SW480 (cell line): ENCODE measurements at places on chromosomes 11 and 22.

GRCh38 chr11:58068655-58069054 is 37.9 kb downstream of the OR6Q1 start:
- no peak for DNase-seq

- no peak for DNase-seq
These were observed 19.1 kb downstream of the RFPL2 start for GRCh38 chr22:32185821-32186220.

DNA sequence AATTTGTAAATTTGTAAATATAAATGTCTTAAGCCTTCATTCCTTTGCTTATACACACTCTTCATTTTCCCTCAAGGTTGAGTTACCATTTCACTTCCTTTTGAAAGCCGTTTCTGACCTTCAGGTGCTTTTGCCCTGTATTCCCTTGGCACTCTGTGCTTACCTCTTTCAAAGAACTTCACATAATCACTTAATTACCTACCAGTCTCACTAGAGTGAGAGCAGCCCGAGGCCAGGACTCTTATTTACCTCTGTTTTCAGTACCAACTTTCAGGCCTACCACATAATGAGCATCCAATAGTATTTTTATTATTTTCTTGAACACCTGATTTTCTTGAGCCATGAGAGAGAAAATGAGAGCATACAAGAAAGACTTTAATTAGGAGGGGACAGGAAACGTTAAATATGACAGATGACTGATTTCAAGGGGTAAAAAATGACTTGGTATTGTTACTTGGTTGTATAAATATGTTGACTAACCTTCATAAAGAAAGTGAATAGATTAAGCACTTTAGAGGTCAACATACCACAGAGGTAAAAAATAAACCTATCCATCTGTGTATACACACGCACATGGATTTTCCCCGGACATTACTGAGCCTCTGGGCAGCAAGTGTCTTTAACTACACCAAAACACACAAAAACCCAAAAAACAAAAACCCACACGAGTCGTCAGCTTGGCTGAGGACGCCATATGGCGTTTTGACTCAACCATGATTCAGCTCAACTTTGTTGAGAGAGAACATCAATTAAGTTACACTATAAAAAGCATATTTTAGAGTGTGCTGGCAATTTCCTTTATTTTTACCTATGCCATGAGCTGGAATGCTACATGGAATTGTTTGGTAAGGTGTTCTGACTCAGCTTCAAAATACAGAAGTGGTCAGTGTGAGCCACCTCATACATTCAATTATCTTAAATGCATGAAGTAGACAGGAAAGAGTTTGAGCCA is 7.6 kb downstream of the ATXN10 start:
- no peak for DNase-seq

DNA sequence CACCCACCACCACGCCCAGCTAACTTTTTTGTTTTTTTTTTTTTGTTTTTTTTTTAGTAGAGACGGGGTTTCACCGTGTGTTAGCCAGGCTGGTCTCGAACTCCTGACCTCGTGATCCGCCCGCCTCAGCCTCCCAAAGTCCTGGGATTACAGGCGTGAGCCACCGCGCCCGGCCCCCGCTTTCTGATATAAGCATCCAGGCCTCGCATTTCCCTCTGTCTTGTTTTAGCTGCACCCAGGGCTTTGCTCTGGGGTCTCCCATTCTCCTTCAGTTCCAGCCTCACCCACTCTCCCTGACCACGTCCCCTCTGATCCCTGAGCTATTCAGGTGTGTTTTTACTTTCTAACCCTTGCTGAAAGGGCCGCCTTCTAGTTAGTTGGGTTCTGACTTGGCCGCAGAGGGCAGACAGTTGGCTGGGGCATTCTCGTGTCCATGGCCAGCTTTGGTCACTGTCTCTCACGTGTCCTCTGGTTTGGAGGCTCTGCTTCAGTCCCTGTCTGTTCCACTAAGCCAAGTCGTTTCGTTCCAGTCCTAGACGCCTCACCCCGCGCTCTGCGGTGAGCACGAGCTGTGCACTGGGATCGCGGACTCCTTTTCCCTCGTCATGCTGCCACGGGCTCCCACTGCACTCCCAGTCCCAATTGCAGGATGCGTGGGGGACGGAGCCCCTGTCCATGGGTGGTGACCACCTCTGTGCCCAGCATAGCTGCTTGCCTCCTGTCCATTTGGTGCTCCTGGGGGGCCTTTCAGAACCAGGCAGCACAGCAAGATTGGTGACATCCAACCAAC is 6.0 kb upstream of the TNNT3 start:
- no peak for DNase-seq

DNA sequence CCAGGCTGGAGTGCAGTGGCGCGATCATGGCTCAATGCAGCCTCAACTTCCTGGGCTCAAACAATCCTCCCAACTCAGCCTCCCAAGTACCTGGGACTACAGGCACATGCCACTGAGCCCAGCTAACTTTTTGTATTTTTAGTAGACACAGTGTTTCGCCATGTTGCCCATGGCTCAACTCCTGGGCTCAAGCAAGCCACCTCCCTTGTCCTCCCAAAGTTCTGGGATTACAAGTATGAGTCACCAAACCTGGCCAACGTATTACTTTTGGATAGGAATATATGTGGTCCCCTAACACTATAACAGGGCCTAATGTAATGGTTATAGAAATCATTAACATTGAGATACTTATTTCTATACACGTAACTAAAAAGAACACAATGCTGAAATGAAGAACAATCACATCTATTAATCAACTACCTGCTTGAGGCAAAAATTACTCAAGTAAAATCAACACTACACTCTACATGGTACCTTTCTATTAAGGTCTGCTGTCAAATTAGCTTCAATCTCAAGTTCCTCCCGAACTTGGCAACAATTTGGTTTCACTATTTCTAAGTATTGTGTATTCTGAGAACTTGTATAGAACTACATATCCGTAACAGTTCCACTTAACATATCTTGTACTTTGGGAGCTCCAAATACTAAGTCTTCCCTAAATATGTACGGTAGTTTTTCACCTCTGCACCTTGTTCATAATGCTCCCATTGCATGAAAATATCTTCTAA is 124.9 kb downstream of the FCHSD2 start:
- no peak for DNase-seq

- no peak for DNase-seq
These were observed 2.4 kb downstream of the PHF21A start for GRCh38 chr11:46118702-46119351.

GRCh38 chr11:1652026-1652425 is 22.5 kb downstream of the KRTAP5-5 start:
- DNase-seq: no peak

DNA sequence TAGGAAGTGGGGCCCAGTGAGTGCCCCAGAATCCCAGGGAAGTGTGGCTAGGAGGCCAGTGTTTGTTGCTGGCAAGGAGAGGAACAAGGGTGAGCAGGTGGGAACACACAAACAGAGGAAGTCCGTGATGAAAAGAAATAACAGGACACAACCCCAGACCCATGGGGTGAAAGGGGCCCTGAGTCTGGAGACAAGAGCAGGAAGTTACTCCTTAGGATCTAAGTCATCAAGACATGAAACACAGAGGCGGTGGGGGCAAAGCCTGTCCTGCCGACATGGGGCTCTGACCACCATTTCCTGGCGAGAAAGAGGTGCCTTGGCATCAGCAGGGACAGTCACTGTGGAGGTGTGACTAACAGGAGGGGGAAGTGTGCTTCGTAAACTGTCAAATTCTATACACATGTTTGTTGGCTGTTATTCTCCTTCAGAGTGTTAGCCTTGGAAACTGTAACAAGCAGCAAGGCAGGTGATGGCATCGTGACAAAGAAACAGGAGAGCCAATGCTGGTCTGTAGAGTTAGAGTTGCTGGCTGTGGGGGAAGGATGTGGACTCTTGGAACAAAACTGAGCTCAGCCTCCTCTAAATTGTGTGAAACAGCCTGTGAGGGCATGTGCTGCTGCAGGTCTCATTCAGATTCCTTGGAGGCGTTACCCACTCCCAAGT is 21.7 kb downstream of the CHST1 start:
- no peak for DNase-seq

DNA sequence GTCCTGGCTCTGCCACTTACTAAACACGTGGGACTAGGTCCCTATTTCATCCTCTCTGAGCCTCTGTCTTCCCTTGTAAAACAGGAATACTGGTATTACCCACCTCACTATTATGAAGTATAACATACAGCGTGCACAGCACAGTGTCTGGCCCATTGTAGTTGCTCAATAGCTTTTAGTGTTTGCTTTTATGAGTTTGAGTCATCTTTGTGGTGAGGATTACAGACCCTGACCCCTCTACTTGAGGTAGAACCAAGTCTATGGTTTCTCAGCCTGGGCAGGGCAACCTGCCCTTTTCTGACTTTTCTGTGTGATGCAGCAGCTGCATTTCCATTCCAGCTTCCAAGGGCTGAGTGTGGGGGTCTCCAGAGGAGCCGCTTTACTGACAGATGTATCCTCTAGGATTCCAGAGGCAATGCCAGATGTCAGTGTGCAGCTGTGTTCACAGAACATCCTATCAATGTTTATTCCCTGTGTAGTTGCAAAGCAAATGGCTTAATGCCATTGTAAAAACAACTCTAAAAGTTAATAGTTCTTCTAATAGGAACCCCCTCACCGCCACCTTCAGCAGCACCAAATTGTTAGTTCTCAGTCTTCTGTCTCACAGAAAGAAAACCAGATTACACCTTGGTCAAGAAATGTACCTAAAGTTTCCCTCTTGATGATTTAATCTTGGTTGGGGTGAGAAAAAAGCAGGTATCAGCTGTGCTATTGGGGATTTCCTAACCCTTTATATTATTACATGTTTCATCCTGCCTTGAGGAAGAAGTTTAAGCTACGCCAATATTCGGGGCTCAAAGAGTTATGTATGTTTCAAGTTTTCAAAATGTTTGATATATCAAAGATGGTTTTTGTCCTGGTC is 16.8 kb downstream of the PRR5L start:
- DNase-seq: peak; percentile 52

DNA sequence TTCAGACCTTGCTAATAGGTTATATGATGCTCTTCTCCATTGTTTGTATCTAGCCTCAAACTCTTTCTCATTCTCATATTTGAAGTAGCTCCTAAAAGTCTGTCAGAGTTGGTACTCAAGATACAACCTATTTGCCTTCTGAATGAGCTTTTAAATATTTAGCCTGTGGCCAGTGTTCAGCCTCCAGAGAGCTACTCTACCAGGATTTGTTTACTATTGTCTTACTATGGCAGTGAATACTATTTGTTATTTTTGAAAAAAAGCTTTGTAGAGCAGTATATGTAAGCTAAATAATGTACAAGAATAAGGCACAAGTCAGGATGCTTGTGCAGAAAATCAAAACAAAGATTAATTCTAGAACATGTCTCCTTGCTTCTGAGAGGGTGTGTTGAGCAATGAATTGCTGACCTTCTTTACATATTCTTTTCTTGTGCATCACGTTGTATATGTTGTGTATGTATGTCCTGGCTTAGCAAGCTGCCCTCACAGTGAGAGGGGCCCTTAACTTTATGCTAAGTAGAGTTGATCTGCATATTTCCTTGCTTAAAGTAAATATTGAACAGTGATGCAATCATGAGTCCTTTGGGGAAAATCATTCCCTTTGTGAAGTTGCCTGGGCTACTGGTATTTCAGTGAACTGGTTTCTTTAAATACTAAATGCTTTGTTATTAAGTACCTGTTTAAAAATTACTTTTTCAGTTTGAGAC is 438.0 kb downstream of the LUZP2 start:
- no peak for DNase-seq

GRCh38 chr11:124075841-124076651 is 34.9 kb upstream of the OR10G7 start:
- DNase-seq: peak; percentile 7
